SJSA1 (cell line): ENCODE measurements at places on chromosomes 6 and 20.
A peak's percentile ranks its signal among the peaks of the same experiment; 100 is the strongest.

- no peak for DNase-seq
These were observed 2.1 kb upstream of the VSX1 start for GRCh38 chr20:25083773-25084625.

GRCh38 chr6:42259286-42259685 is 41.6 kb upstream of the MRPS10 start:
- DNase-seq: no peak

GRCh38 chr6:36679043-36679833 is 724 bp downstream of the CDKN1A start:
- DNase-seq: peak; percentile 75

DNA sequence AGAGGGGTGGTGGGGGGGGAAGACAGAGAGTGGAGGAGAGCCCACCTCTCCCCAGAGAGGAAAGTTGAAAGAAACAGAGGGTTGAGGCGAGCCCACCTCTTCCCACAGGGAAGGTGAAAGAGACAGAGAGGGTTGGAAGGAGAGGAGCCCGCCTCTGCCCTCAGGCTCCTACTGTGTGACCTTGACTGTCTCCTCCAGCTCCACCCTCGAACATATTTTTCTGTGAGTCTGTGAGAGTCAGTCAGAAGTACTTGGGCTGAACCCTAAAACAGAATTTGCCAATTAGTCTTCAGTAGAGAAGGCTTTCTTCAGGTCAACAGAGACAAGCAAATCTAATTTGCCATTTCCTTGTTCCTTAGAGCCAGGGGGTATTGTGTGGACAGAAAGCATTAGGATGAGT is 153.7 kb upstream of the SNX9 start:
- DNase-seq: no peak

DNA sequence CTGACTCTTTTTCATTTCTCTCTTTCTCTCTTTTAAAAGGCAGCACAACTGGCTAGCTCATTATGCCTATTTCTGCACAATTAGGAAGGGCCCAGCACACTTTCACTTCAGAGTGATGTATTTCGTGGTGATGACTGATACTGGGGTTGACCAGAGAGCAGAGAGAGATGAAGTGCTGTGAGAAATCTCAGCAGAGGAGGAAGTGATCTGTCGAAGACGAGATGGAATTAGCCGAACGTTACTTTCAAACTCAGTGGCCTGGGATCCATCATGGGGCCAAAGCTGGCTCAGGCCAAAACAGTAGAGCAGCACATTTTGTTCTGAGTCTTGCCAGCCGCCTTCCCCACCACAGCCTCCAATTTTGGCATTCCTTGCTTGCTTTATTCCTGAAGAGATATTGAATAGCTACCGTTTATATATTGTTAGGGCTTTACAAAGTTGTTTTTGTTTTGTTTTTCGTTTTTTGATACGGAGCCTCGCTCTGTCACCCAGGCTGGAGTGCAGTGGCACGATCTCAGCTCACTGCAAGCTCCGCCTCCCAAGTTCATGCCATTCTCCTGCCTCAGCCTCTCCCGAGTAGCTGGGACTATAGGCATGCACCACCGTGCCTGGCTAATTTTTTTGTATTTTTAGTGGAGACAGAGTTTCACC is 213.2 kb upstream of the ECI2 start:
- no peak for DNase-seq

- DNase-seq: peak; percentile 70
These were observed 37.3 kb downstream of the TFEB start for GRCh38 chr6:41697861-41698781.

GRCh38 chr6:43842231-43842794 is 72.3 kb downstream of the VEGFA start:
- no peak for DNase-seq

GRCh38 chr6:33720998-33721397 is 9.5 kb upstream of the UQCC2 start:
- no peak for DNase-seq

DNA sequence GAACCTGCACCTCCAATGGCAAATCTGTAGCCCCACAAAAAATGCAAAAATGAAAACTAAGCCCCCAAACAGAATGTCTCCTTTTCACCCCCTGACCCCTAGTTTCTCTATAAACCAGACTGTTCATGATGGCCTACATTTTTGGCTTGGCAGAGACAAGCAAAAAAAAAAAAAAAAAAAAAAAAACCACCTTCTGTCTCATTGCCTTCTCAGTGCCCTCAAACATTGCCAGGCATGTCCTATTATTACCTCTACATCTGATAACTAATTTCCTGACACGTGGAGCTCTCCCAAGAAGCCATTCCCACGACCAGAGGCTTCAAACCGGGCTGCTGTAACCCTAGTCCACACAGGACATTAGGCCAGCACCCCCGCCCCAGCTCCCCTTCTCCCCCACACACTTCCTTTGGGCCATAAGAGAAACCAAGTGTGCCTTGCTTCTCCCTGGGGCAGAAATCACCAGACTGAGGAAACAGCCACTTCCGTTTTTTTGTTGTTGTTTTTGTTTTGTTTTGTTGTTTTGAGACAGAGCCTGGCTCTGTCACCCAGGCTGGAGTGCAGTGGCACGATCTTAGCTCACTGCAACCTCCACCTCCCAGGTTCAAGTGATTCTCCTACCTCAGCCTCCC is 65.4 kb downstream of the GPR6 start:
- DNase-seq: no peak

DNA sequence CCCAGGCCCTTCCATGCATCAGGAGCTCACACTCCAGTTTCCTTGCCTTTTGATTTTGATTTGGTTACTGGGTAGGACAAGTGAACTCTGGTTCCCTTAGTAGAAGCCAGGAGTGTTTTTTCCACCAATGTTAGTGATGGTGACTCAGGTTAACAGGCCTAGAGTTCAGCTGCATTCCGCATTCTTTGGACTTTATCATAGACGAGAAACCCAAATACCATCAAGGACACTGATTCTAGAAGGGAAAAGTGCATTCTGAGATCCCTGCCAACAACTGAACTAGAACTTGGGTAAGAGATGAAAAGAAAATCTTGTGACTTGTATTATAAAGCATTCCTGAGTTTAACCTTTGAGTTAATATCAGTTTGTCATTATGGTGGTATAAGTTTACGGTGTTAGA is 8.9 kb downstream of the GSS start:
- no peak for DNase-seq

DNA sequence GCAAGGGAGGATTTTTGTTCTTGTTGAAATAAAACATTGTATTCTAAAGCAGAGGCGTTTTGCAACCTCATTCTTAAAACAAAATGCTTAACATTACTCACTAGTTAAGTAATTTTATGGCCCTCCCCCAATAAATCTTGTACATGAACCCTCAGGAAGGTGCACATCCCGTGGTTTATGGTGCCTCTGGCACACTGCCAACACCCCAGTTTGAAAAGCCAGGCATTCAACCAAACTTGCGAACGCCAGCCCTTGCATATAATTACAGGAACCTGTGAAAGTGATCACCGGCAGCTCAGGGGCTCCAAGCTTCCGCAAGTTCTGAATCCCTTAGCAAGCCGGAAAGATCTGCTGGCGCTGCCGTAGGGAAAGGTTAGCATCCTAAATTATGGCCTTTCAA is 1109.0 kb upstream of the FLRT3 start:
- no peak for DNase-seq

DNA sequence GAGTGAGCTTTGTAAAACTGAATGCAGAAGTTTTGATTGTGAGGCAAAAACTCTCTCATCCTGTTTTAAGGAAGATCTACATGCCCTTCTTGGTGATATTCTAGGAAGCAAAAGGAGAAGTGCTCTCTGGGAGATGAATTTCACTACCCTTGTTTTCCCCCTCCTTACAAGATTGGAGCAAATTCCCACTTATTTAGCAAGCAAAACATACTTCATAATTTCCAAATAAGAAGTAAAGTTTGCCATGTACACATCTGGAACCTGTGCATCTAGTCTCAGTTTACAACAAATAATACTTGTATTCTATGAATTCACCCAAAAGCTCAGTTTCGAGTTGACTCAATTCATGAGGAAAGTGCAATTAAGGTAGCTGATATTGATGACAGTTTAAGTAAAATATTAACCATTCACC is 27.6 kb upstream of the IFNGR1 start:
- DNase-seq: no peak

GRCh38 chr6:85412911-85413430 is 36.9 kb upstream of the NT5E start:
- no peak for DNase-seq

DNA sequence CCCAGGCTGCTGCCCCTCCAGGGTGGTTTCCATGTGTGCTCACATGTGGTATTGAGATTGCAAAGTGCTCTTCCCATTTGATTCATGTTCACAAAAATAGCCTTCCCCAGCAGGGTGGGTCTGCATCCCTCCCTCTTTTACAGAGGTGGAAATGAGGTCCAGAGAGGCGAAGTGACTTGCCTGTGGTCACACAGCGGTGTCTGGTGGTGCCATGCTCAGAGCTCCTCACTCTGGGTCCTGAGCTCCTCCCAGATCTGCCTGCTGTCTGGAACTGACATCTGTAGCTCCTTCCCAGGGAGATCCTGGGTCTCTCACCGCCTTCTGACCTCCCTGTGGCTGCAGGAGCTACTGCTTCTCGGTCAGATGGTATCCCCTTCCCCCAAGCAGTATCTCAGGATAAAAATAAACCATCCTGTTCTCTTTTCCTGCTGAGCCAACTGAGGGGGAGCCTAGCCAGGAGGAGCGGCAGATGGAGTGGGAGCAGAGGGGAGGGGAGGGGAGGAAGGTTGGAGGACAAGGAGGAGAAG is 11.9 kb downstream of the CD40 start:
- no peak for DNase-seq

DNA sequence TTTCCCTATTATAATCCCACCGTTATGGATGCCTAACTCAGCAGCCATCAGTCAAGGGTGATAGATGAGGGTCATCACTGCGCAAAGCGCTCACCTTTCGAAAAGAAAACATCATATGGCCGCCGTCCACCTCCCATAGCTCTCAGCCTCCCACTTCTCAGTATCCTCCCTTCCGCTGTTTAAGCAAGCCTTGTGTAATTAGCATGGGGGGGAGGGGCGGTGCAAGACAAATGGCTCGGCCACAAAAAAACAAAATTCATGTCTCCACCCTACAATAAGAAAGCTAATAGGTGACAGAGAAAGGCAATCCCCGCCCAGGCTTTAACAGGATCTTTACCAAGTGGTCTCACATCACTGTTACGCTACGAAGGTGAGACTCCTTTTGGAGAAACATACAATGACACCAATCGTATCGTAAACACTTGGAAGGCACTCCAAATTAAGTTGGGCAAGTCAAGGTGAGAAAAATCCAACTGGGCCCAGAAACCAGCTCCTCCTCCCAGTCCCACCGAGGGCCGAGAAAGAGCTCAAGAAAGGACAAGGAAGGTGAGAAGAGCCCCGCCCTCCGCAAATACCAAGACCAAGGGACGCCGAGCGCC is 645 bp downstream of the DDX39B start:
- DNase-seq: no peak

DNA sequence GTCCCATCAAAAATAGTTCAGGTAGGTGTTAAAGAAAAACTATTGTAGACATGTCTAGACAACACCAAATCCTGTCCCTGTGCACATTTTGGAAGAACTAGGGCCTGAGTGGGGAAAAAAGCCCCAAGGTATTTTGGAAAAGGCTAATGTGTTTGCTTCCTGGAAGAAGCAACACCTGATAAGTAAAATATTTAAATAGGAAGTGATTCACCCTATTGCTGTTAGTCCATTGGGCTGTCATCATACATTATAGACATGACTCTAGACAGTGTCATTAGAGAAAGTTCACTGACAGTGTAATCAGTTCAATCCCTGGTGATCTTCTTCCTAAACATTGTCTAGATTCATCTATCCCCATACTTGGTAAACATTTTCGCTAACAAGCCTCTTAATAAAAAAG is 465.3 kb downstream of the CBLN4 start:
- no peak for DNase-seq

GRCh38 chr6:99066044-99066443 is 118.3 kb upstream of the FBXL4 start:
- DNase-seq: no peak

GRCh38 chr6:67759001-67759400 is 876.1 kb upstream of the ADGRB3 start:
- DNase-seq: no peak

DNA sequence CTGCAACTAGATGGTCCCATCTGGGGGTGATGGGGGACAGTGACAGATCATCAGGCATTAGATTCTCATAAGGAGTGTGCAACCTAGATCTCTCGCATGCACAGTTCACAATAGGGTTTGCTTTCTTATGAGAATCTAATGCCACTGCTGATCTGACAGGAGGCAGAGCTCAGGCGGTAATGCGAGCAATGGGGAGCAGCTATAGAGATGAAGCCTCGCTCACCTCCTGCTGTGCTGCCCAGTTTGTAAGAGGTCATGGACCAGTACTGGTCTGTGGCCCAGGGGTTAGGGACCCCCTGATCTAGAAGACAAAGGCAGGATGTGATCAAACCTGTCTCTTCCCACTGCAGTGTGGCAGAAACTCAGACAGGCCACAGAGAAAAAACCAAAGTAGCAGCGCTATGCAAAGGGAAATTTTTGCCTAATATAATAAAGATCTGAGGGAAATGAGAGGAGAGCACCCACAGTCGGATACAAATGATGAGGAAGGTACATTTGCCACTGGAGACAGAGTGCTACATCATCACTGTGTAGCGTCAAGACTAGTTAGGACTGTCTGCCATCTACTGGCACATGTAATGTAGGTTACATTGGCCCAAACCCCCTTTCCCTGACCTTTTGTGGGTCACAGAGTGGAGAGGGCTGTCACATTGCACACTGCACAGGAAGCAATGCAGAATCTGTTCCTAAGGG is 4.1 kb upstream of the LY86 start:
- no peak for DNase-seq

GRCh38 chr6:49923826-49924225 is 40.1 kb downstream of the DEFB114 start:
- no peak for DNase-seq

GRCh38 chr6:37866590-37867507 is 47.3 kb downstream of the ZFAND3 start:
- DNase-seq: no peak

DNA sequence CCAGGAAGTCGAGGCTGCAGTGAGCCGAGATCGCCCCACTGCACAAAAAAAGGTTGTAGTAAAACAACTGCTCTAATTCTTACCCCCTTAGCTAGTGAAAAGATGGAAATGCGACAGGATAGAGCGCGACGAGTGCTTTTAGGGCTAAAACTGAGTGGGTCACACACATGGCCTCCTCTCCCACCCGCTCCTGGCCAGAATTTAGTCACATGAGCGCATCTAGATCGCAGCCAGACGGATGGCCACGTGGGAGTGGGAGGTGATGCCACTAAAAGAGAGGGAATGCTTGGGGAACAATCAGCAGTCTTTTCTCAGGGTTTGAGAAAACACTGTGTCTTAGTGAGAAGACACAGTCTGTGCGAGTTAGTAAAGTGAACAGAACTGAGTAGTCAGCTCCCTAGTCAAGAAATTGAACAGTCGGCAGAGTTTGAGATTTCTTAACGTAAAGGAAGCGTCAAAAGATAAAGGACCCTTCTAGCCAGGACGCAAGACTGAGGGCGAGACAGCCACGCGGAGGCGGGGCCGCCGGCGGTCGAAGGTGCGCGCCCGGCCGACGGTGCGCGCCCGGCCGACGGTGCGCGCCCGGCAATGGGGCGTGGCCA is 664 bp upstream of the ACTR5 start:
- no peak for DNase-seq

- peak; percentile 96 for DNase-seq
These were observed 43.4 kb upstream of the CDYL start for GRCh38 chr6:4732691-4733315.

- DNase-seq: no peak
These were observed 4.3 kb downstream of the PPP1R11 start for GRCh38 chr6:30071081-30071818.

GRCh38 chr6:47520282-47520681 is 42.7 kb downstream of the CD2AP start:
- DNase-seq: no peak

GRCh38 chr6:145415616-145416015 is 319.7 kb downstream of the EPM2A start:
- DNase-seq: no peak

GRCh38 chr20:61331543-61331942 is 79.5 kb downstream of the CDH4 start:
- no peak for DNase-seq
